ENCODE measurements at places on chromosomes 4 and X. TPM values are rescaled to one million over a fixed set of nuclear protein-coding genes. Genes with fewer than 3 reads are reported as not detected.

GAGE12G gene
- total RNA-seq = not detected

SEPTIN6 gene
- total RNA-seq = 10.5 TPM

USP11 gene
- 54.7 TPM for total RNA-seq

SMIM31 gene
- 0.07 TPM for total RNA-seq

GRIA2 gene
- not detected for total RNA-seq

TRPC5OS gene
- total RNA-seq = not detected

RPS6KA6 gene
- total RNA-seq = 6.1 TPM

Data from A549 treated with RU486 at 1 μM for 4 hours (cell line).